Body of pancreas (tissue), 4 donors: ENCODE measurements at places on chromosomes 4 and X.
A peak's percentile ranks its signal among the peaks of the same experiment; 100 is the strongest.

- DNase-seq: no peak
These were observed 59.4 kb upstream of the ADRA2C start for GRCh38 chr4:3706565-3707422.

DNA sequence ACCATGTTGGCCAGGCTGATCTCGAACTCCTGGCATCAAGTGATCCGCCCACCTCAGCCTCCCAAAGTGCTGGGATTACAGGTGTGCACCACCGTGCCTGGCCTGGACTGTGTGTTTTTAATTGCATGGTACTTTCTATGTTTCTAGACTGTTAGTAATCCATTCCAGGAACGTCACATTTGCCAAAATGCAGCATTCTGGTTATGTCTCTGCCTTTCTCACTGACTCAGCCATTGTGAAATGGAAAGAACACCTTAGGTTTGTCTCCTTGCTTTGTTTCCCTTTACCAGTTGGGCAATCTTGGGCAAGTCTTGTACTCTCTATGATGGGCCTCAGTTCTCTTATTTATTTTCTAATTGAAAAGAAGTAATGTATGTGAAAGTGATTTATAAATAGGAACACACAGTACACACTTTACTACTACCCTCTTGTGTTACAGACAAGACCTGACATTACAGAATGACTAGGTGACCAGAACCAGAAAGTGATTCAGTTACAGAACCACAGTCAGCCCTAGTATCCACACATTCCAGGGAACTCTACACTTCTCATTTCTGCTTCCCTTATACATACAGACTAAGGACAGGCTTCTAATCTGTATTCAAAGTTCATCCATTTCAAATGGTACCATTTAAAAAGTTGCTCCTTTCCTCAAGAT lies 187.1 kb downstream of the MGST2 start:
- no peak for DNase-seq

DNA sequence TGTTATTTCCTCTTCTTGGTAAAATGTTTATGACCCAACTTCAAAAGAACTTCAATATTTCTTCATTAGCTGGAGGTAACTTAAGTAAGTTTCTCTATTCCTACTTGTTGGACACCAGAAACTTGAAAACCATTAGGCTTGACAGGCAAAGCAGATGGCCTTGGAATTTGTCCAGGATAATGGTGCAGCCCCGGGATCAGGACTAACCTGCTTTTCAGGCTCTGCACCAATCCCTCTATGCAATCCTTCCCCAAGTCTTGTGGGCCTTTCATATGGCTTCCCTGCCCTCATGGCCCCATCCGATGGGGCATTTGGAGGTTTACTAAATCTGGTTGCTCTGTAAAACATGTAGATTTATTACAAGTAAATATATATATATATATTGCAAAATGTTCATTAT lies 68.5 kb downstream of the SPINK2 start:
- no peak for DNase-seq

GRCh38 chr4:78242071-78242470 lies 184.9 kb downstream of the FRAS1 start:
- no peak for DNase-seq

GRCh38 chr4:103032574-103032973 lies 13.1 kb upstream of the SLC9B1 start:
- peak; percentile 51 for DNase-seq

DNA sequence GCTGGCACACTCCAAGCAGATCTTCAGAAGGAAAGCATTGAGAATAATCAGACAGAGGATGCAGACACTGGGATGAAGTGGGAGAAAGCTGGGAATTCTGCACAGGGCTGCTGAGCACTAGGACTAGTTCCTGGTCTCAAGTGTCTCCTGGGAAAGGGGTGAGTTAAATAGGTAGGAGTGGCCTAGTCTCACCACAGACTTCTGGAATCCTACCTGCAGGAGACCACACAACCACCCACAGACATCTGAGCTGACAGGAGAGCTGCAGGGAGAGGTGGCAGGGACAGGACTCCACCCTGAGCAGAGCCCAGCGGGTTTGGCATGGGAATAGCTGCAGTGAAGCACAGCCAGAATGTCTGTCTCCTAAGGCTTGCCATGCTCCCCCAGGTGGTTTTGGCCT lies 95.1 kb upstream of the GALNTL6 start:
- no peak for DNase-seq

DNA sequence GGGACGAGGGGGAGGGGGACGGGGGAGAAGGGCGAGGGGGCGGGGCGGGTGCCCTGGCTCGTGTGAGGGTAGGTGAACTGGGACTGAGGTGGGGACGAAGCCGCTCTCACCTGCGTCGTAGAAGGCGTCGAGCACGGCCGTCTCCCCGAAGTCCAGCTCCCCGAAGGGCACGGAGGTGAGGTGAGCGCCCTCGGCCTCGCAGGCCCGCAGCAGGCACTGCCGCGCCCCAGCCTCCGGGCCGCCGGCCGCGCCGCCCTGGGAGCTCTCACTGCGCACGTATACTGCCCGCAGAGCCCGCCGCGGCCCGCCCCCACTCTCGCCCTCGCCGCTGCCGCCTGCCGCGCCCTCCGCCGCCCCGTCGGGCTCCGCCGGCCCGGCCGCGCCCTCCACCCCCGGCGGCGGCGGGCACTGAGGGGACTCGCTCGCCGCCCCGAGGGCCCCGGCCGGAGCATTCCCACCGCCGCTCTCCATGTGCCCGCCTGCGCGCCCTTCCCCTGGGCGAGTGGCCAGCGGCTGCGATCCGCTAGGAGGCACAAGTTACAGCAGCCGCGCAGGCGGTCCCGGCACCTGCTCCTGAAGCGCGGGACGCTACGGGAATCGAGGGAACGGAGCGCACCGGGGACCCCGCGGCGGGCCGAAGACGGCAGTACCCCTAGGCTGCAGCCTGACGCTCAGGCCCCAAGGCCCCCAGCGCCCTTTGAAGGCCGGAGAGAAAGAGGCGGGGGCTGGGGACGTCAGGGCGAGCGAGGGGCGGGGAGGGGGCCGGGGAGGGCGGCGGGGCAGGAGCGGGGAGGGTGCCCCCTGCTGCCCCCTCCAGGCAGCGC lies at the start of gene MAP3K15:
Gene MAP3K15, minus strand, starts transcription at position 718 of the 824 bp plus-strand sequence. Its CDS starts 247 bp downstream, at position 471.
- DNase-seq: peak; percentile 45

GRCh38 chrX:8424912-8425311 lies 39.7 kb upstream of the VCX3B start:
- DNase-seq: no peak

DNA sequence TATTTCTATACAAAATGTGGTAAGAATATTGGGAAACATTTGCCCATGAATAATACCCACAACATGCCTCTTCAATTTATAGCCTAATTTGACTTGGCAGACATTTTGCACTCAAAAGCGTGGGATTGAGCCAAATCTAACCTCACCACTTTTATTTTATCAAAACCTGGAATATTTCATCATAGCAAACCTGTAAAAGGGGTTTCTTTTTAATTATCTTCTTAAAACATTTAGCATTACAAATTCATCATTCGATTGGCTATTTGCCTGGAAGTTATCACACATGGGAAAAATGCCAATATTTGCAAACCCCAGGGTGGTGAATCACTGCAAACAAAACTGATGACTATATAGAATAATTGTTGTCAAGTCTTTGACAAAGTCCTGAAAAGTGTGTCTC lies 56.2 kb downstream of the VCX3B start:
- DNase-seq: no peak
